Activated T-cell treated with anti-CD3 and anti-CD28 coated beads, Interleukin-2, amount 50 U/mL, for 48 hours (primary cell): ENCODE measurements at places on chromosomes 4 and X.

- DNase-seq, result no peak
Observed at GRCh38 chr4:89242864-89243732, 64.5 kb downstream of the GPRIN3 start.

- no peak for DNase-seq
Observed at GRCh38 chrX:51641421-51642021, 22.8 kb upstream of the CENPVL3 start.

DNA sequence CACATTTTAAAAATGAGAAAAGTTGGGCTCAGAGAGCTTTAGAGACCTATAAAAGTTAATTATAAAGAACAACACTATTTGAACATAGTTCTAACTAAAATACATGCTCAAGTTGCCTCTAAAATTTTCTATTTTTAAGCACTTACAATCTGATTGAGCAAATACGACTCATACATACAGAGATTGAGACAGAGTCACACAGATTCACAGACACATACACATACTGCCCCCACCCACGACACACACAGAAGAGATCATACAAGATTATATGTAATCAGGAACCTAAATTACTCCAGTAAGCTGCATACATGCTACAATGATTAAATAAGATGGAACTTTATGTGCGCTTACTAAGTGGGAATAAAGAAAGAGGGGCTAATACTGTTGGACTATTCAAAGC lies 2.7 kb upstream of the ASB5 start:
- DNase-seq, result no peak

DNA sequence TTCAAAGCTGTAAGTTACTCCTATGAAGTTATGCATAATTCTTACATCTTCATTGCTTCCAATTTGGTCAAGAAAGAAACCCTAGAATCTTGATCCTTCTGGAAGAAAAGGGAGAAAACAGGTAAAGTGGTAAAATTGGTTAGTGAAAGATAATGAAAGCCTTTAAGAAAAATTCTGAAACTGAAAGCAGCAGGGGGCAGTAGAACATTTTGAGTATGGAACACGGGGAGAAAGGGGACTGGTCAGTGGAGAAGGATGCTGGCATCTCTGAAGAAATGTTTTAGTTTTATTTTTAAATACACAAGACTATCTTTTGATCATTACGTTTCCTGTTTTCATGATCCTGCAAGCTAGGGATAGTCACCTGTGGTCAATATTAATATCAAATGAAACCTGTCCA lies 54.3 kb downstream of the SLIT2 start:
- no peak for DNase-seq

- no peak for DNase-seq
Observed at GRCh38 chrX:151981129-151981528, 6.7 kb upstream of the GABRE start.

DNA sequence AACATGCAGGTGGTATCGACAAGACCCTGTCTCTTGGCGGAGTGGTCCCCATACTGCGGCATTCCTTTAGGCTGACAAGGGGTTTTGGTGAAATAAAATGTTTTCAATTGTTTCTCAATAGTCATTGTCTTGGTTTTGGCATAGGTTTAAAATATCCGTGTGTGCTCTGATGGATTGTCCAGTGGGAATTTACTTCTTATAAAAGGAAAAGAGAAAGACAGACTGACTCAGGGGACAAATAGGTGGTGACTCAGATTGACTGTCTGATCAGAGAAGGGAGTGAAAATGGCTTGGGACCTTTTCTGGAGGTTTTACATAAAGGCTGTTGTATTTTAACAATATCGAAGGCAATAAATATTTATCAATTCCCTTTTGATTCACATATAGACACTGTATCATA lies 129.8 kb downstream of the SORBS2 start:
- DNase-seq, result no peak

GRCh38 chr4:139144911-139145551 lies 32.0 kb downstream of the ELF2 start:
- DNase-seq, result no peak

- DNase-seq, result no peak
Observed at GRCh38 chr4:181578911-181579310, 664.3 kb upstream of the TENM3 start.

- DNase-seq, result no peak
Observed at GRCh38 chr4:169826634-169827187, 69.0 kb upstream of the HPF1 start.

- DNase-seq, result no peak
Observed at GRCh38 chr4:151034829-151035228, 19.7 kb upstream of the LRBA start.

DNA sequence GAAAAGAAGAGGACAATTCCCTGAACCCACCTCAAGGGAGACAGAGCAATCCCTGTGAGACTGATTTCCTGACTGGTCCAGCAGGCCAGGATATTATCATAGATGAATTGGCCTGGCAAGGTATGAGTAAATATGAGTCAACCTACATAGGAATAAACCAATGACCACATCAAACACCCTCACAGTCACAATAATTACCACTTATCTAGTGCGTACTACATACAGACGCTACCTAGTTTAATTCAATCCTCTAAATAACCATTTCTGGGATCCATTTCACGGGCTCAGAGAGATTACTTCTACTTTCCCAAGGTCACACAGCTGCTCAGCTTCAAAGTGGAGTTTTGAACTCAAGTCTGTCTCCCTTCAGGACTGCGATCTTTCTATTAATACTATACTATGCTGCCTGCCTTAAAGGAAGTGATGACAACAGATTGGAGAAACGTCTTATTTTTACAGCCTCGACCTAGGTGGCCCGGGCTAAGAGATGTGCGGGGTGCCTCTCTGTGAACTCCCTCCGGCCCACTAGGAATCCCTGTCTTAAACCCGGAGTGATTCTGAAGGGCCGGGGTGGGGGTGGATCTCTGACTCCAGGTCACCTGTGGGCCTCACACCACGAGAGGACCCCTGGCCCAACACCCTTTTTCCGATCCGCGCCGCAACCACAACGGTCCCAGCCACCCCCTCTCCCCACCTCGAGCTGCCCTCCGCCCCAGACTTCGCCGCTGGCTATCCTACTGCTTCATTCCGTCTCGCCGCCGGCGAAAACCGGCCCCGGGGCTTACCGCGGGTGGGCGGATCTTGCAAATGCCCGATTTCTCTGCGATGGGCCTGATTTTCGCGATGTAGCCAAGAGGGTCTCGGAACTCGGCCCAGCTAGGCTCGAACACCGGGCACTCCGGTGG lies 800 bp downstream of the KDM5C start:
- DNase-seq, result peak; percentile 33

DNA sequence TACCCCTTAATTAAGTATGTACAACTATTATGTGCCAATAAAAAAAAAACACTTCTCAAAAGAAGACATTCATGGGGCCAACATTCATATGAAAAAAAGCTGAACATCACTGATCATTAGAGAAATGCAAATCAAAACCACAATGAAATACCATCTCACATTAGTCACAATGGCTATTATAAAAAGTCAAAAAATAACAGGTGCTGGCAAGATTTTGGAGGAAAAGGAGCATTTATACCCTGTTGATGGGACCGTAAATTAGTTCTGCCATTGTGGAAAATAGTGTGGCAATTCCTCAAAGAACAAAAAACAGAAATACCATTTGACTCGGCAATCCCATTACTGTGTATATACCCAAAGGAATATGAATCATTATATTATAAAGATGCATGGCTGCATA lies 229.9 kb downstream of the PAPSS1 start:
- DNase-seq, result no peak

GRCh38 chrX:2423282-2423681 lies 77.5 kb downstream of the DHRSX start:
- no peak for DNase-seq

DNA sequence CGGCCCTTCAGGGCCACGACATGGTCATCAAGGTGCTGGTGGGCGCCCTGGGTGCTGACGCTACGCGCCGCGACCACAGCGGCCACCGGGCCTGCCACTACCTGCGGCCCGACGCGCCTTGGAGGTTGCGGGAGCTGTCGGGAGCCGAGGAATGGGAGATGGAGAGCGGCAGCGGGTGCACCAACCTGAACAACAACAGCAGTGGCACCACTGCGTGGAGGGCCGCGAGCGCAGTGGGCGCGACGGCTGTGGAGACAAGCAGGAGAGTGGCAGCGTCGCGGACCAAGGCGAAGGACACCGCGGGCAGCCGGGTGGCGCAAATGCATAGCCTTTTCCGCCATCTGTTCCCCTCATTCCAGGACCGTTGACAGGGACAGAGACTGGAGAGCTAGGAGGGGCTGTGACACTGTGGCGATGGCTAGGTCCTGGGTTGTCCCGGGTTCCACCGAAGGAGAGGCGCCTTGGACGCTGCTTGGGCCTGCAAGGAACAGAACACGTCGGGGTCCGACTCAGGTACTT lies 919 bp downstream of the SOWAHD start:
- DNase-seq, result no peak

DNA sequence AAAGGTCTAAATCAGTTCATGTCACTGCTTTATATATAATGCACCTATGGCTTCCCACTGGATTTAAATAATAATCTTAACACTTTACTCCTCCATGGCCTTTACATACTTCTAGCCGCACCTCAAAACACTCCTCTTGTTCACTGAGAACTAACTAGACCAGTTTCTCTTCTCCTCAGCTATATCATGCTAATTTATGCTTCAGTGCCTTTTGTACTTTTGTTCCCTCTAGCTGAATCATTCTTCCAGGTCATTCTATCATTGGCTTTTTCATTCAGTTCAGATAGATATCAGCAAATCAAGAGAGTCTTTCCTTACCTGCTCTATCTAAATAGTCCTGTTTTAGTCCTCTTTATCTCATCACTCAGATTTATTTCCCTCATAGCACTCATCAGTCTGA lies 64.2 kb downstream of the TET2 start:
- DNase-seq, result no peak

DNA sequence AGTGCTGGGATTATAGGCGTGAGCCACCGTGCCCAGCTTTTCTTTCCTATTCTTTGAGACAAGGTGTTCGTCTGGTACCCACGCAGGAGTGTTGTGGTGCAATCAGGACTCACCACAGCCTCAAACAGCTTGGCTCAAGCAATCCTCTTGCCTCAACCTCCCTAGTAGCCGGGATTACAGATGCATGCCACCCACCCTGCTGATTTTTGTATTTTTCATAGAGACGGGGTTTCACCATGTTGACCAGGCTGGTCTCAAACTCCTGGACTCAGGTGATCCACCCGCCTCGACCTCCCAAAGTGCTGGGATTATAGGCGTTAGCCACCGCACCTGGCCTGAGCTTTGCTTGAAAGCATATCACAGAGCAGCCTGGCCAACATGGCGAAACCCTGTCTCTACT lies 1.5 kb upstream of the CRLF2 start:
- DNase-seq, result no peak

GRCh38 chrX:1554469-1555210 lies 17.7 kb upstream of the P2RY8 start:
- no peak for DNase-seq
